ENCODE measurements at places on chromosomes 16 and 17.
A peak's percentile ranks its signal among the peaks of the same experiment; 100 is the strongest.

DNA sequence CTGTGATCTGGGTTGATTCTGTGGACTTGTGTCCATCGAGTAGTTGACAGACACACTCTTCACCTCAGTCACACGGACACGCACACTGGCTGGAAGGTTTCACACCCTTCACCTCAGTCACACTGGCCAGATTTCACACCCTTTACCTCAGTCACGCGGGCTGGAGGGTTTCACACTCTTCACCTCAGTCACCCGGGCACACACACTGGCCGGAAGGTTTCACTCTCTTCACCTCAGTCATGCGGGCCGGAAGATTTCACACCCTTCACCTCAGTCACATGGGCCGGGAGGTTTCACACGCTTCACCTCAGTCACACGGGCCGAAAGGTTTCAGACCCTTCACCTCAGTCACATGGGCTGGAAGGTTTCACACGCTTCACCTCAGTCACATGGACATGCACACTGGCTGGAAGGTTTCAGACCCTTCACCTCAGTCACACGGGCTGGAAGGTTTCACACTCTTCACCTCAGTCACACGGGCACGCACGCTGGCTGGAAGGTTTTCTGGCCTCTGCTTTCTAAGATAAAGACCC is 96.2 kb downstream of the PGS1 start:
- no peak for DNase-seq

- DNase-seq: peak; percentile 72
These were observed 26.3 kb downstream of the NFE2L1 start for GRCh38 chr17:48074322-48075081.

DNA sequence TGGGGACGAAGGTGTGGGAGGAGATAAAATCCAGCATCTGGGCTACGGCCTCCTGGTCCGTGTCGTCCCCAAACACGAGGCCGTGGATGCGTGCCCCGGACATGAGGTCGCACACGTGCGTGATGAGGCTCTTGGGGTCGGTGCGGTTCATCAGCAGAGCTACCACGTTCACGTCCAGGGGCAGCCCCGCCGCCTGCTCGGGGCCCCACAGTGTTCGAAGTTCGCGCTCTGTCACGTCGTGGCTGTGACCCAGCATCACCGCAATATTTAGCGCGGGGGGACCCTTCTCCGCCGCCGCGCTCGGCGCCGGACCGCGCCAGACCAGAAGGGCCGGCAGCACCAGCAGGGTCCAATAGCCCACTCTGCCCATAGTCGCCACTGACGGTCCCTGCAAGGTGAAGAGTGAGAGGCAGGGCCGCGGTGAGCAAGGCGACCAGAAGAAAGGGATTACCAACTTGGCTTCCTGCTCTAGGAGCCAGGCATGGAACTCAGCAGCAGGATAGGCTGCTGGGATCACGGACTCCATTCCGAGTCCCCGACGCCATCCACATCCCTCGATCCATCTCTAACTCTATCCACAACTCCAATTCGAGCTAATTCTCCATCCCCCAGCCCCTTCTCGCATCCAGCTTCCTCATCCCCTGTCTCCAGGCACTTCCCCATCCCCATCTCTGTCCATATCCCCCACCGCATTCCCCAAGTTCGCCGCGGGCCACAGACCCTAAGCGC is 2.0 kb downstream of the GRIN2A start:
- no peak for DNase-seq

- DNase-seq: no peak
These were observed 495 bp downstream of the PARN start for GRCh38 chr16:14629612-14629918.

- DNase-seq: no peak
These were observed 284.0 kb downstream of the SEC14L1 start for GRCh38 chr17:77424585-77425344.

DNA sequence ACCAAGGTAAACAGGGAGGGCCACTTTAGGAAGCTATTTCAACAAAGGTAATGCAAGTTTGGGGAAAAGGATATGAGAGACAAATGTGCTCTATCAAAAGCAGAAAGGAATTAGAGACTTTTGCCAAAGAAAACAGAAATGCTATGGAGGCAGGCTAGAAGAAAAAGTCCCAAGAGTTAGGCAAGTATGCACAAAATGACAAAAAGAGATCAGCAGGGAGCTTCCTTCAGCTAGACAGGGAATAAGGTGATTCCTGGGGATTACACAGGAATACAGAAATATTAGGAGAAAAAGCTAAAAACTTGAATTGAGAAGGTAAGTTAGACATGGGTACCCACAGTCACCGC is 2.4 kb downstream of the FXR2 start:
- DNase-seq: no peak

GRCh38 chr17:76421044-76421407 is 31.9 kb downstream of the UBE2O start:
- no peak for DNase-seq

- DNase-seq: no peak
These were observed 5.9 kb upstream of the UBE2O start for GRCh38 chr17:76458580-76459490.

GRCh38 chr16:55478827-55479429 is at the start of gene MMP2:
Gene MMP2, plus strand, starts transcription at chr16:55479198. Its CDS starts 282 bp downstream, at chr16:55479480.
- no peak for DNase-seq

DNA sequence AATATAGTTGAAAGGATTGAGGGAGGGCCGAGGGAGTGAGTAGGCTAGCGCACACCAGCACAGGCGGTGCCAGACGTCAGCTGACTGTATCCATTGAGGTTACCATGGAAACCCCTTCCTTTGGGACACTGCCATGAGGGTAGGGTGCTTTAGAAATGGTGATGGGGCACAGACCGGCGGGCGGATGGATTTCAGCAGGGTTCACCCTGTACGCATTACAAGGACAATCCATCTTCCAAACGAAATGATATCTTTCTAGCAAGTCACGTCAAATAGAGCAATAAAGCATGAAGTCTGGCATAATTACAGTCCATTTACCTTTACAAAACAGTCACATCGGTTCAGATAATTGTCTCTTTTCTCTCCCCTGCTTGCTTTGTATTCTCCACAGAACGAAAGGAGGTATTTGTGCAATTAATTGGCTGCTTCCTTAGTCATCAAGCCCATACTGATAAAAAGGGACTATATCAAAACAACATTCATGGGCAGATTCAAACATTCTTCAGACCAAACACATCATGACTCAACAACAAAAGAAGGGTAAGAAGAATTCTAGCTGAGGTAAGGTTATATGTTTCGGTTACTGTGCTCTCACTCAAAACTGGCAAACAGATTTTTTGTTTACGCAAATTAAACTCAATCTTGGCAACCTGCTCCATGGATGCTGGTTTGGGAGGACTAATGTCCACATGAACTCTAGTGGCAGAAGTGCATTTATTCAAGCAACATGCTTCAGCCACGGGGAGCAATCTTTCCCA is 140.6 kb downstream of the CDK5R1 start:
- peak; percentile 99 for DNase-seq

DNA sequence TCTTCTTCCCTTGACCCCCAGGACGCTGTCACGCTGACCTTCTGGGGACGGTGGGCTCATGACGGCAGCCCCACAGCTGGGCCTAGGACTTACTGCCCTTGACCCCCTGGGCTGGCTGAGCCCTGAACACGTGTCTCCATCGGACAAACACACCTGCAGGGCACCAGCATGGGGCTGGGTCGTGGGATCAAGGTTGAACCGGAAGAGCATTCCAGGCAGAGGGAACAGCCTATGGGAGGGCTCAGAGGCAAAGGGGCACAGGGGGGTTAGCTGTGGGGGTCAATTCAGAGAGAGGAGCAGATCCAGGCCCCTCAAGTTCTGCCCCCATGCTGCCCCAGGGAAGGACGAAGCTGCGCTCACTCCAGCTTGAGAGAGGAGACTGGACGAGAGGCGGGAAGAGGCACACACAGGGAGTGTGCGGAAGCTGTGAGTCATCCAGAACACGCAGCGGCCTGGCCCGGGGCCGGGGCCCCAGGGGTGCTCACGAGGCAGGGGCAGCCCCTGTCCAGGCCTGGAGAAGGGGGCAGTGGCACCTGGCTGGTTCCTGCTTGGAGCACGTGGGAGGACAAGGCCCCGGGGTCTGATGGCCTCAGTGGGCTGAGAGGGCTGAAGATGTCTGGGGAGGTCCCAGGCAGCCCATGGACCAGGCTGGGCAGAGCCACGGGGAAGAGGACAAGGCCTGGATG is 9.9 kb downstream of the SSTR5 start:
- no peak for DNase-seq

- DNase-seq: no peak
These were observed 16.6 kb downstream of the KRT9 start for GRCh38 chr17:41555105-41555887.

DNA sequence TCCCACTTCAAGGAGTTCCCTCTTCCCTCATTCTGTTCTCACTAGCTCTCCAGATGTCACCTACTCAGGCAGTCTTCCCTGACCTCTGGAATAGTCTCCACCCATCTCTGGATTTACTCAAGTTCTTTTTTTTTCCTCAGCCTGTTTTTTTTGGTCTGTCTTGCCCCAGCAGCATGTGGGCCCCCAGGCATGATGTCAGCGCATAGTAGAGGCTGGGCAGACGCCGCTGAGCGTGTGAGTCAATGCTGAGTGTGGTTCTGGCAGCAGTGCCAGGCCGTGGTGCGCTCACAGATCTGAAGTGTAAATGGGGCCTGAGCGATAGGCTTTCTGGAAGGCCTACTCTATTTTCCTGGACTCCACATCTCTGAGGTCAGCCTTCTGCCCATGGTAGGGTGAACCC is 2.7 kb upstream of the KCNJ18 start:
- no peak for DNase-seq

DNA sequence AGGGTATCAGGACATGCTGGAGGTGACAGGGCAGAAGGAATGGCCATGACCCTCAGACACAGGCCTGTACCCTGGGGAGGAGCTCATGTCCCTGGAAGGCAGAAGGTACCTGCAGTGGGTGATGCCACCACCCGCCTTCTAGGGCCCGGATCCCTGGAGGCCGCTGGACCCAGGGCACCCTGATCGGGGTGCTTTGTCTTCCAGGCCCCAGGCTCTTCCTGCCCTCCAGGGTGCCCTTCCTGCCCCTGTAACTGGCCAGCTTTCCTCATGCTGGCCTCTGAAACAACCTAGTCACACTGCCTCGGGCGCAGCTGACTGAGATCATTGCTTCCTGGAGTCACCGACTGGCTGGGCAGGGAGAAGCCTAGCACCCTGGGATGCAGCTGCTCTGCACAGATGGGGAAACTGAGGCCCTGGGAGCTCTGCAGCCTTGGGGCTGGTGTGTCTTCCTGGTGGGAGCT is 5.8 kb downstream of the ADCY7 start:
- DNase-seq: no peak

- no peak for DNase-seq
These were observed 133.6 kb downstream of the HS3ST3B1 start for GRCh38 chr17:14434506-14434905.

DNA sequence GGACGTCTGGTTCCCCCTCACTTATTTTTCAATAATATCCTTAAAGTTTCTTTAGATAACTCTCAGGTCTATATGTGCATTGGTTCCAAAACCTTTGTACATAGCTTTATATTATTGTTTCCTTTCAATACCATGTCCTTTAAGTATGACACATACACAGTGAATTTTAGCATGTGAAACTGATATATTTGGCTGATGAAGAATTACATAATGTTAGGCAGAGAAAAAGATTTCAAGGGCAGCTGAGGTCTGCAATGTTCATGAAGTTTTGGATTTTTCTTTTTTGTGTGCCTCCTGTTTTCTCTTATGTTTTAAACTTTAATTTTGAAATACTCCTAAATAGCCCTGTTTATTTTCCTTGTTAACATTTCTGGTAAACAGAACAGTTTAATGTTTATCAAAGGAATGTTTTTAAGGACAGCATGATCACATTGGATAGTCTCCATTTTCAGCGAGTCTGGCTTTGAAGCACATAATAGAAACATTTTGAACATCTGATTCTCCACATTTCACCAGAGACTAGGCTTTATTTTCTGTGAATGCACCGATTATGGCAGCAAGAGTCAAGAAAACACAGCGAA is 32.9 kb upstream of the FBXO47 start:
- DNase-seq: no peak

DNA sequence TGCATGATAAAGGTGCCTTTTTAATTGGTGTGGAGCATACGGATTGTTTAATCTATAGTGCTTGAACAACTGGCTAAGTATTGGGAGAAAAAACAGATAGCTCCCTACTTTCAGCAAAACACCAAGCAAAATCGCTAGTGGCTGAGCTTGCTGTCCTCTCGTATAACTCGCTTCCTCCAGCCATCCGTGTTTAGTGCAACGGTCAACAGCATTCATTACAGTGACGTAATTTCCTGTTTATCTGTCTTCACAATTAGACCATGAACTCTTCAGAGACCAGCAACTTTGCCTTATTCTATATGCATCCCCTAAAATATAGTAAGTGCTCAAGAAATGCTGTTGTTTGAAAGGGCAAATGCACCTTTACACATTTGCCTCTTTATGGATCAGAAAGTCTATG is 511.9 kb downstream of the HAPSTR1 start:
- no peak for DNase-seq

DNA sequence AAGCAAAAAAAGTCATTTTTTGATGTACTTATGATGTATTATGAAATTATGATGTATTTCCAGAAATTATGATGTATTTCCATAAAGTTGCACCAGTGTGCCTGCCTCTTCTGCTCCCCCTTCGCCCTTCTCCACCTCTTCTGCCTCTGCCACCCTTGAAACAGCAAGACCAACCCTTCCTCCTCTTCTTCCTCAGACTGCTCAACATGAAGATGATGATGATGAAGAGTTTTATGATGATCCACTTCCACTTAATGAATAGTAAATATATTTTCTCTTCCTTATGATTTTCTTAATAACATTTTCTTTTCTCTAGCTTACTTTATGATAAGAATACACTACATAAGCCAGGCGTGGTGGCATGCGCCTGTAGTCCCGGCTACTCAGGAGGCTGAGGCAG is 7.4 kb upstream of the ZNF785 start:
- DNase-seq: no peak

DNA sequence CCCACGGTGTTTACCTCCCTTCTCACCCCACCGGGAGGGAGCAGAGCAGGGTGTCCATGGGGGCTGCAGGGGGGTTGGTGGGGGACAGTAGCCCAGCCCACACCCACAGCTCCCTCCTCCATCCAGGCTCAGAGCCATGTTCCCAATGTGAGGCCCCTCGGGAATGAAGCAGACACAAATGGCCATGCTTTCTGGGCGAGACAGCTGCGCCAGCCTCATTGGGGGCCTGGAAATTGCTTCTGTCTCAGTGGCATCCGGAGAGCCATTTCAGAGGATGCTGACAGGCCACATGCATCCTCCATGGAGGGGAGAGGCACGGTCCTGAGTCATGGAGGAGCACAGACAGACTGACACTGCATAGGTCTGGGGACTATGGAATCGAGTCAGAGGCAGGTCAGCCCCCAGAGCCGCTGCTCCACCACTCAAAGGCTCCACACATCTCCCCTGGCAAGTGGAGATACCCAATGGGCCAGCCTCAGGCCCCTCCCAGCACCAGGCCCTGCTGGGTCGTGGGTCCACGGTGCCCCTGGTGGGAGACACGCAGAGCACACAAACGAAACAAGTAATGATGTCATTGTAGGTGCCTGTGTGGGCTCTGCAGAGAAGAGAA is 59.6 kb upstream of the ENPP7 start:
- peak; percentile 15 for DNase-seq

All from NCI-H1417 (cell line).